CD8-positive, alpha-beta memory T cell (primary cell): ENCODE measurements at places on chromosomes 5 and 9. TPM values are rescaled to one million over a fixed set of nuclear protein-coding genes. Genes with fewer than 3 reads are reported as not detected.
A peak's percentile ranks its signal among the peaks of the same experiment; 100 is the strongest.

The ADAMTS13 gene
- total RNA-seq = 1.1 TPM

The SPACA9 gene
- 2.8 TPM for total RNA-seq

DNA sequence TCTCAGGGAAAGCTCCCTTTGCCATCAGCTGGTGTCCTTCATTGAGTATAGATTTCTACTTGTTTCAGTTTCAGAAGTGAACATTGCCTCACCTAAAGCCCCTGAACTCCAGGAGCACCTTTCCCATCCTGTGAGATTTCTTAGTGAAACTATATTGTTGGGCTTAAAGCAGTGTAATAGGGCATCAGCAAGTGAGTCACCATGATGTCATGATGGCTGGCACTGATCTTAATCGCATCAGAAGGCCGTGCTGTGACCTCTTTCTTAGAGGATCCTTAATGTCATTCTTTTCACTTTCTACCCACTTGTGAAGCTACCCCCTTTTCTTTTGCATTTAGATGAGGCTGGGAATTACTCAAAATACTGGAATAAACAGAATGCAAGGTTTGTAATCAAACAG, 401.3 kb downstream of the MTRR start:
- H3K27me3 ChIP-seq = no peaks in the 10 kb centered on the region
- H3K27ac ChIP-seq = no peak overlapping the region
- no peaks in the 10 kb centered on the region for H3K36me3 ChIP-seq
- no peak overlapping the region for H3K4me3 ChIP-seq

DNA sequence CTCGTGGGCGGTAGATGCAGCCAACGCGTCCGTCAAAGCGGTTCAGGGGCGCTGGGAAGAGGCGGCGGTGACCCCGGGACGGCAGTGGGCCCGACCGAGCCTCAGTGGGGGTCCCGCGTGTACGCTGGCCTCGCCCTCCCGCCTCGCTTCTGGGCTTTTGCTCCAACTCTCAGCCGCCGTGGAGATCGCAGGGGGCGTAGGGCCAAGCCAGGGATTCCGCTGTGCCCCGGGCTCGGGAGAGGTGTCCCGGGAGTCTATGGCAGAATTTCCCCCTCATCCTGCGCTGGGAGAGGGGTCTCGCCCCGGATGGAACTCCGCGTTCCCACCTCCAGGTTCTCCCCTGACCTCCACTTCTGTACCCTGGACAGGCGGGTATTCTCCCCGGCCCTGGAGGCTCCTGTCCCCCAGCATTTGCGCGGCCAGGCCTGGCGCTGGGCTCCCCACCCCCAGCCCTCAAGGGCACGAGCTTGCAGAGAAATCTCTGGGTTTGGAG, 131.9 kb downstream of the MRPL36 start:
- no peak overlapping the region for H3K27ac ChIP-seq
- no peak overlapping the region for H3K4me3 ChIP-seq
- peaks cover 29% of the 10 kb centered on the region for H3K27me3 ChIP-seq
- DNase-seq = no peak

- DNase-seq = no peak
- no peak overlapping the region for H3K27ac ChIP-seq
- H3K27me3 ChIP-seq = no peaks in the 10 kb centered on the region
- no peak overlapping the region for H3K4me3 ChIP-seq
These were observed 14.5 kb upstream of the TAS2R1 start for GRCh38 chr5:9644630-9645029.

DNA sequence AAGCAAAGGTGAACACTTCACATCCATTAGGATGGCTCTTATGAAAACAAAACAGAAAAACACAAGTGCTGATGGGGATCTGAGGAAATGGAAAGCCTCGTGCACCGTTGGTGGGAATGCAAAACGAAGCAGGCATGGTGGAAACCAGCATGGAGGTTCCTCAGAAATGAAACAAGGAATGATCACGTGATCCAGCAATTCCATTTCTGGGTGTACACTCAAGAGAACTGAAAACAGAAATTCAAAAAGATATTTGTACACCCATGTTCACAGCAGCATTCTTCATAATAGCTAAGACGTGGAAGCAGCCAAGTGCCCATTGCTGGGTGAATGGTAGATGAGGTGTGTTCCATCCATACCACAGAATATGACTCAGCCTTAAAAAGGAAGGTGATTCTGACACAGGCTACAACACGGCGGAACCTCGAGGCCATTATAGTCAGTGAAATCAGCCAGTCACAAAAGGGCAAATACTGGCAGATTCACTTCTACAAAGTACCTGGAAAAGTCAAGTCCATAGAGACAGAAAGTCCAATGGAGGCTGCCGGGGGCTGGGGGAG, 87.2 kb upstream of the RAPGEF1 start:
- no peak for DNase-seq
- H3K4me1 ChIP-seq = no peaks in the 10 kb centered on the region
- H3K27ac ChIP-seq = no peak overlapping the region
- no peaks in the 10 kb centered on the region for H3K36me3 ChIP-seq

GRCh38 chr9:93592643-93593021, 16.2 kb downstream of the PHF2 start:
- H3K36me3 ChIP-seq = no peaks in the 10 kb centered on the region
- DNase-seq = no peak
- H3K4me3 ChIP-seq = no peak overlapping the region
- H3K27me3 ChIP-seq = no peaks in the 10 kb centered on the region
- peak overlapping the region; percentile 16 for H3K27ac ChIP-seq

DNA sequence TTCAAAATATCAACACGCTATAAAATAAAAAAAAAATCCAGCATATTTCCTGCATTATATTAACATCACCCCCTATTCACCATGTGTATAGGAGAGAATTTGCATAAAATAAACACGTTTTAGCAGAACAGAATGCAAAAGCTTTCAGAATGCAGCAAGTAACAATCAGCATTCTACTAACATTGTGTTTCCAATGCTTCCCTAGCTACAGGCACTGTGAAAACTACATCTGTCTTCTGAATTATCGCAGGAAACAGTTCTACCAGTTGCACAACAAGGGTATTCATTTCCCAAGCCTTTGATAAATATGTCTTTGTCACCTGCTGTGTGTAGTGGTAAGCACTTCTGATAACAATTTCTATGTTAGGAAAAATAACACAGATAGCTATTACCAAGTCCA, 1015.8 kb downstream of the CDH18 start:
- no peak for DNase-seq
- H3K4me3 ChIP-seq = no peak overlapping the region
- H3K36me3 ChIP-seq = no peaks in the 10 kb centered on the region
- no peak overlapping the region for H3K27ac ChIP-seq
- H3K4me1 ChIP-seq = no peaks in the 10 kb centered on the region
- no peaks in the 10 kb centered on the region for H3K27me3 ChIP-seq

DNA sequence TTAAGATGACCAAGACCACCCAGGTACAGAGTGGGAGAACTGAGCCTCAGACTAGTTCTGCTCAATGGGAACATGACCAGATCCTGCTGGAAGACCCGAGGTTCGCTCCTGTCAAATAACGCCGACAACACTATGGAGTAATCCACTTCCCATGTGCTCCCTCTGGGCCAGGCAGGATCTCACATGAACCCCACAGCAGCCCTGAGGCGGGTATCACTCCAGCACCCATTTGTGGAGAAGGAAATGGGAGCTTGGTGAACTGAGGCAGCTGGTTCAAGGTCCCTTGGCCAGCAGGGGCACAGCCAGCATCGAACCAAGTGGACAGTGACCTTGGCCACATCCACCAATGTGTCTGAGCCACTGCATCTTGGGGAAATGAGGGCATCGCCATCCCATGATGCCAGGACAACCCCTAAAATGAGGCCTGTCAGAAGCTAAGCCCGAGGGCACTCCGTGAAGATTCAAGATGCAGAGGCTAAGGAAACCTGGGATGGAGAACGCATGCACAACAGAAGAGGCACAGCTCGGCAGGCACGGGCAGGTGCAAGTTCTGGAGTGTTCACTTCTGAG, 8.5 kb downstream of the ANKS6 start:
- no peak overlapping the region for H3K4me3 ChIP-seq
- no peak for DNase-seq
- H3K36me3 ChIP-seq = no peaks in the 10 kb centered on the region
- no peaks in the 10 kb centered on the region for H3K4me1 ChIP-seq
- H3K27me3 ChIP-seq = no peaks in the 10 kb centered on the region

- no peaks in the 10 kb centered on the region for H3K27me3 ChIP-seq
- H3K4me3 ChIP-seq = no peak overlapping the region
- no peaks in the 10 kb centered on the region for H3K4me1 ChIP-seq
- no peak overlapping the region for H3K27ac ChIP-seq
- H3K36me3 ChIP-seq = peaks cover 81% of the 10 kb centered on the region
These were observed 13.5 kb downstream of the ZNF79 start for GRCh38 chr9:127437497-127438264.

DNA sequence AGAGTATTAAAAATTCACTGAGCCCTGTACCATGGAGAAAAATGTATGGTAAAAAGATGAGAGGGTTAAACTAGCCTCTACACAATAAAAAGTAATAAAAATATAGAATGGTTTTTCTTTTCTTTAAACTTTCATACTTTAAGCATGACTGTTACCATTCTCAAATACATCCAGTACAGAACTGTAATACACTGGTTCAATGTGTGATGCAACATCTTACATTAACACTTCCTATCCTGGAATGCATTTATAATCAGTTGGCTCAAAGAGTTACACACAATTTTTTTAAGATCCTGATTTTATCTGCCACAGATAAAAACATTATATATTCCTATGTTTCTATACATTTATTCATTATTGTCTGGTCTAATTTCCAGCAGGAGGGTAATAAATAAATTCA, 4.7 kb downstream of the GNAQ start:
- no peak overlapping the region for H3K27ac ChIP-seq
- H3K36me3 ChIP-seq = no peaks in the 10 kb centered on the region
- no peak overlapping the region for H3K4me3 ChIP-seq
- DNase-seq = no peak
- H3K4me1 ChIP-seq = peaks cover 29% of the 10 kb centered on the region

GRCh38 chr5:32312197-32312594, 543 bp downstream of the MTMR12 start:
- peak overlapping the region; percentile 67 for H3K4me3 ChIP-seq
- no peaks in the 10 kb centered on the region for H3K27me3 ChIP-seq
- peaks cover 18% of the 10 kb centered on the region for H3K4me1 ChIP-seq
- no peaks in the 10 kb centered on the region for H3K36me3 ChIP-seq
- H3K27ac ChIP-seq = peak overlapping the region; percentile 79

GRCh38 chr5:145718956-145719355, 116.2 kb downstream of the PRELID2 start:
- H3K27me3 ChIP-seq = no peaks in the 10 kb centered on the region
- no peak overlapping the region for H3K4me3 ChIP-seq
- H3K27ac ChIP-seq = no peak overlapping the region

DNA sequence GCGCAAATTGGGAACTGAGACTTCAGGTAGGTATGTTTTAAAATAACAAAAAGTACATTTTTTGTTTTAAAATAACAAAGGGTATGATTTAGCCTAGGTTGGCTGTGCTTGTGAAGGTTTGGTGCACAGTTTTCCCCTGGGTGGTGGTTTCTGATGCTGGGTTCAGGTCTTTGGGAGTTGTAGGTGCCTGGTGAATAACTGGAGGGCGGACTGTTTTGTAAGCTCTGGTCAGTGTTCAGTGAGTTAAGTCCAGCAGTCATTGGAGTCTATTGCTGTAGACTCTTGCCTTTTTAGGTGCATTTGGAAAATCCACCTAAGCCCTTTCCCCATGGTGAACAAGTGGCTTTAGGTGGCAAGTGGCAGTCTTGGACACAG, 43.9 kb downstream of the RAI14 start:
- no peaks in the 10 kb centered on the region for H3K36me3 ChIP-seq
- no peak overlapping the region for H3K4me3 ChIP-seq
- H3K27ac ChIP-seq = no peak overlapping the region
- no peaks in the 10 kb centered on the region for H3K4me1 ChIP-seq
- no peaks in the 10 kb centered on the region for H3K27me3 ChIP-seq
